ENCODE measurements at places on chromosomes 2 and 18.

DNA sequence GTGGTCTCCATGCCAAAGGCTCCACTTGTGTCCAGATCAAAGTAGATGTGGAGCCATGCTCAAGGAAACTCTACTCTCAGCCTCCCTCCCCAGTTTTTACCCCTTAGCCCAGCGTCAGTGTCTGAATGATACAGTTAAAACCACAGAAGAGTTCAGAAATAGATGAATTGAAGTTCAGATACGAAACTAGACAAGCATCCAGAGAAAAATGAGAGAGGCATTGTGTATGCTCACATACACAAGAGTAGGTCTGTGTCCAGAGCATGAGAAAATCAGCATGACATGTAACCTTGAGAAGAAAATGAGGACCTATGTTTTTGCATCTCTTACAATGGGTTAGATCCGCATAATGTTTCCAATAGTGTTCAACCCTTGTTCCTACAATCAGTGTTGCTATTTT is 612.8 kb upstream of the PKDCC start:
- no peak for DNase-seq

- DNase-seq: no peak
Measured at GRCh38 chr2:38394041-38394440, 17.0 kb upstream of the ATL2 start.

DNA sequence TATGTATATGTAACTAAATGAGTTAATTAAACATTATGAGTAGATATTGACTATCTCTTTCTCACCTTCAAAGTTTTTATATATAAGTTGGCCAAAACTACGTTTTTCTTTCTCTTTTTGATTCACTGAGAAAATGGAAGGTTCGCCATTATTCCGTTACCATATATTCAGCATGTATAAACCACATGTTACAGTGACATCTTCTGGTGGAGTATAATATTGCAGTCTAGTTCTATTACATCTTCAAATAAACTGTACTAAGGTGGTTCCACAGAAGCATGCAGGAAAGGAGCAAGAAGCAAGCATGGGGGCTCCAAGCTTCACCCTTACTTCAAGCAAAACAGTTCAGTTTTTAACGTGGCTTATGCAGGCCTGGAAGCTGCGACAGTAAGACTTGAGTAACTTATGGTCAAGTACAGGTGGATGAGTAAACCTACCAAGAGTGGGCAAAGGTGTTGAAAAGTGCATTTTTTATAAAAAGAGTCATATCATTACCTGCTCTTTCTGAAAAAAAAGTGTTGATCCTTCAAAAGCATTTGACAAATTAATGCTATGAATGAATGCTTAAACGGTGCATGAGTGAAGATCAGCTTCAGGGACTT is 129.8 kb upstream of the RAB6C start:
- no peak for DNase-seq

- DNase-seq: no peak
Measured at GRCh38 chr2:147696426-147696825, 148.4 kb upstream of the ACVR2A start.

DNA sequence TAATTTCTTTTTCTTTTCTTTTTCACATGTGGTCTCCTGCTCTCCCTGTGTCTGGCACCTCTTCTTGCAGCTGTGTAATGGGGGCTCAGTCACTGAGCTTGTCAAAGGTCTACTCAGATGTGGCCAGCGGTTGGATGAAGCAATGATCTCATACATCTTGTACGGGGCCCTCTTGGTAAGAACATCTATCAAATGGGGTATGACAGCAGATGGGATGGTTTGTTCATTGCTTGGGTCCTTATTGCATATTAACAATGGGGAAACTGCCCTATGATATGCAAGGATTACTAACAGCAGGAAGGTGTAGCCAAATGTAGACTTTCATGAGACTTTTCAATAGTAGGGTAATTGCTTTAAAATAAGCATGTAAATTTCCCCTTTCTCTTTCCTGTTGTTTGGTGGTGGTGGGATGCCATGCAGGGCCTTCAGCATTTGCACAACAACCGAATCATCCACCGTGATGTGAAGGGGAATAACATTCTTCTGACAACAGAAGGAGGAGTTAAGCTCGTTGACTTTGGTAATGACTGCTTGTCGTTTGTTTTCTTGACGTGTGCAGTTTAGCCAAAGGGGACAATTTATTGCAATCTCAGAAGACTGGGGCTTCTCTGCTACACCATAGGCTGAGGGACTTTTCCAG is 36.5 kb downstream of the MYO3B start:
- DNase-seq: no peak

GRCh38 chr2:232897598-232898408 is 27.7 kb downstream of the SNORC start:
- DNase-seq: no peak

DNA sequence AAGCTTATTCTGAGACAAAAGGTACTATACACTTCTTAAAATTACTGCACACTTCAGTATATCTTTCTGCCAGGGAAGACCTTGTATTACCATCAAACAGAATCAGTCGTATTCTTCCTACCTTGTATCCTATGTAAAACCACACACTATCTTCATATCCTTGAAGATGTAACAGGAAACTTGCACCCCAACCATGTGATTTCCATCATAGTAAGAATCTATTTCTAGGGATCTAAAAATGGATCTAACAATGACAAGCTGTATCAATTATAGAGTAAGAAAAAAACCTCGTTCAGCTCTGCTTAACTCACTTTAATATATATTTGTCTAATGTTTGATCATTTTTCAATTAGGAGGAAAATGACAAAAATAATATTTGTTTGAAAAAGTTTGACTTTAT is 60.2 kb downstream of the WDR75 start:
- DNase-seq: no peak

DNA sequence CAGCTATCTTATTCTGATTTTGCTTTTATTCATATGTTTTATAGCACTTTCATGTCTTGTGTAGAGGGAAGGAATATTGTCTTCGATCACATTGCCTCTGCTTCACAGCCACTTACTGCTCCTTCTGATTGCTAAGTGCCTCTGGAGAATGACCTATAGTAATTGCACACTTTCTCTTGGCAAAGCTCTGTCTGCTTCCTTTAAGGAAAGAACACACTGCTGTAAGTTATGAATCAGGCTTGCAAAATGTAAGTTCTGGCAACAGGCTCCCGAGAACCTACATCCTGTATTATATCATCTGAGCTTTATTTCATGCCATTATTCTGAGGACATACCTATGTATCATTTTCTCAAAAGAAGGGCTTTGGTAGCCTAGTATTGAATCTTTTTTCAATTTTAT is 170.7 kb downstream of the ZNF804A start:
- no peak for DNase-seq

DNA sequence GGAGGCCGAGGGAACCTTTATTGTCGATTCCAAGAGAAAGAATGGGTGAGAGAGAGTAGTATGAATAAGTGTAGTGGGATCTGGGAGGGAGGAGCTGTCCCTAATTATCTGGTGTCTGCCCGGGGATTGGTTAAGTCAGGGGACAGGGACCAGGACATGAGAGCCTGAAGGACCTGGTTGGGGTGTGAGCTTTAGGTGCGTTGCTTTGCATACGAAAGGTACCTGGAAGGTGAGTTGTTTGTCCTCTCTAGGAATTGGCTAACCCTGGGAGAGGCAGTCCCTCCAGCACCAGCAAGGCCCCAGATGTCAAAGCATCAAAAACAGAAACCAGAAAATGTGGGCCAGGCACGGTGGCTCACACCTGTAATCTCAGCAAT is 48.1 kb upstream of the RPL31 start:
- DNase-seq: no peak

DNA sequence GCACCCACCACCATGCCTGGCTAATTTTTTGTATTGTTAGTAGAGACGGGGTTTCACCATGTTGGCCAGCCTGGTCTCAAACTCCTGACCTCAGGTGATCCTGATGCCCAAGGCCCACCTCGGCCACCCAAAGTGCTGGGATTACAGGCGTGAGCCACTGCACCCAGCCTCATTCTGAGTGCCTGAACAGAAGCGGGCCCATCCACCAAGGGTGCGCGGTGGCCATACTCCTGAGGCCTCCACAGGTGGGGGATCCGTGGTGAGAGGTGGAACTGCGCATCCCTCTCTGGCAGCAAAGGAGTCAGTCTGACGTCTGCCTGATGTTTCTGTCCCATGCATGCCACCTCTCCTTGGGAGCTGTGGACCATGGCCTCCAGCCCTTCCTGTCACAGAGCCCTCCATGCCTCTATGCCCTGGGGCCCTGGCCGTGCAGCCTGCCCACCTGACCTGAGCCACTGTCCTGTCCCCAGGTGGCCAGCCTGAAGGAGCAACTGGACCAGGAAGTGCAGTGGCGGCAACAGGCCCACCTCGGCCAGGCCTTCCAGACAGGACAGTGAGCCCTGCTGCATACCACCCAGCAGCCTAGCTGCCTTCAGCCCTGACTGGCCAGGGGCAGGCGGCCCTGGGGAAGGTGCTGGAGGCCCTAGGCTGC is 7.6 kb upstream of the SNED1 start:
- no peak for DNase-seq

DNA sequence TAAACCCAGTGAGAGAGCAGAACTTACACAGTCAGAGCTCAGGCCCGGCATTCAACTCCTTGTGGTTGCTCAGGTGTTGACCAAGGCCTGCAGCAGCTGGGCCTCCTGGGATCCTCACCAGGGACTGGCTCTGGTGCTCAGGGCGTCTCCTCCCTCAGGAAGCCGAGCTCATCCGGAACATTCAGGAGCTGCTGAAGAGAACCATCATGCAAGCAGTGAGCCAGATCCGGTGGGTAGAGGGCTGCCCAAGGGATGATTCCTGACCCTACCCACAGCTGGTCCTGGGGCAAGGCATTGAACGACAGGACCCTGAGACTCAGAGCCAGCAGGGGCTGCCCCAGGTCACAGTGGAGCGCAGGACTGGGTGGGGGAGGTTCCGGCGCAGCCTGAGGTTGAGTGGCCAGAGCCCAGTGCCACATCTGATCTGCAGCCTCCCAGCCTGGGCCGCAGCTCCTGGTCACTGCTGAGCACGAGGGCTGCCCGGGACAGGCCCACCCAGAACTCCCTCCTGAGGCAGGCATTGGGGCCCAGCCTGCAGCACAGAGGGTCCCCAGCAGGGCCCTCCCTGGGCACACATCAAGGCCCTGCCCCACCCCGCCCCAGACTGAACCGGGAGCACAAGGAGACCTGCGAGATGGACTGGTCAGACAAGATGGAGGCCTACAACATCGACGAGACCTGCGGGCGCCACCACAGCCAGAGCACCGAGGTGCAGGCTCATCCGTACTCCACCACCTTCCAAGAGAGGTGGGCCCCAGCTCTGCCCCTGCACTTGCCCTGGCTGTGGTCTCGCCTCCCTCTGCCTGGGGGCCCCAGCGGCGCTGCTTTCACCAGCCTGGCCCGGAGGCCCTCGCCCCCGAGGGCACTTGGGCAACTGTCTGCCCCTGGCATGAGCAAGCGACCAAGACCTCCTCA is 2.4 kb downstream of the TEKT4 start:
- DNase-seq: no peak

DNA sequence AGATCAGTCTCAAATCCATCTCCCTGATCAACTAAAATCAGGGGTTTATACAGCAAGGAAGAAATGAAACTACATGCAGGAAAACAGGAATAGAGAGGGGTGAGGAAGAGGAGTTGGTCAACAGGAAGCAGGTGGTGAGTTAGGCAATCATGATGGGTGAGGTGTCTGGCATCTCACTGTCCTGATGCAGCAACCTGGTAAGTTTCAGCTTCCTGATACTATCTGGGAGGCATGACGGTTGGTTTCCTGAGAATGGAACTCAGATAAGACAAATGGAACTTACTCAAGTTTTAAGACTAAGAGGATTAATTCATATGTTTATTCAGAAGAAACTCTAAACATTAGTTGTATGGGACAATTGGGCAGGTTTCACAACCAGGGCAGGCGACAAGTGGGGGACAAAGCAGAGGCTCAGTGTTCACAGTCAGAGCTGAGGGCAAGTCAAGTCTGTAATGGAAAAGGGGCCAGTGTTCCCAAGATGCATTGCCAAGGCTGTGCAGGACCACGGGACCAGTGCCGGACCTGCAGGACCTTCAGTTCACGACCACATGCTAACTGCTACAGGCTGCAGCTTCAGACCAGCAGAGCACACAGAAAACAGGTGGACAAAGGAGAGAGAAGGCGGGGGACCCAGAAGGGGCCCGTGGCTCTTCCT is 17.7 kb upstream of the GALM start:
- DNase-seq: no peak

DNA sequence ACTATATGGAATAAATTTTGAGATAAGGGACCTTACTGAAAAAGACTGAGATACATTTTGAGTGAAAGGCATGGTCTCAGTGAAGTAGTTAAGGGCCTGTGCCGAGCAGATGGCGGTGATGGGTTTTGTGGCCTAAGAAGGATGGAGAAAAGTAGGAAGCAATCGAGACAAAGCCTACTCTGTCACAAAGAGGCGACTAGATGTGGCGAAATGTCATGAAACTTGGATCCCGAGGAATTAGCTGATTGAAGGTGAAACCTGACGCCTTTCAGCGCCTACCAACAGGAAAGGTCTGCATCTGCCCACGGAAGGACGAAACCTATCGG is 558 bp upstream of the CEP192 start:
- no peak for DNase-seq

- no peak for DNase-seq
Measured at GRCh38 chr2:119289642-119290041, 66.0 kb downstream of the STEAP3 start.

- DNase-seq: no peak
Measured at GRCh38 chr18:11494107-11494506, 115.3 kb upstream of the SLC35G4 start.

DNA sequence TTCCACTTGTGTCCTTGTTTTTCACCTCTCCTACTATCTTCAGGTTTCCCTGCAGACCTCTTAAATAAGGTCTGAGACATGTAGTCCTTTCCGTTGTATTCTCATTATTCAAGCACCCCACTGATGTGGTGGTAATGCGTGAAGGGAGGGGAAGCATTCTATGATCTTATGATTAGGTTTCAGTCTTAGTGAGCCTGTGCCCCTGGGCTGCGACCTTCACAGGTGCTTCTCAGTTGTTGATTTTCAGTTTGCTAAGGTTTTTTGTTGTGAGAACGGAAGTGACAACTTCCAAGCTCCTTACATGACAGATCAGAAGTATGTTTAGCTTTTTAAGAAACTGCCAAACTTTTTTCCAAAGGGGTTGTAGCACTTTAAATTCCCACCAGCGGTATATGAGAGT is 41.3 kb downstream of the VPS54 start:
- no peak for DNase-seq

GRCh38 chr2:14759082-14759481 is 126.6 kb downstream of the LRATD1 start:
- DNase-seq: no peak

DNA sequence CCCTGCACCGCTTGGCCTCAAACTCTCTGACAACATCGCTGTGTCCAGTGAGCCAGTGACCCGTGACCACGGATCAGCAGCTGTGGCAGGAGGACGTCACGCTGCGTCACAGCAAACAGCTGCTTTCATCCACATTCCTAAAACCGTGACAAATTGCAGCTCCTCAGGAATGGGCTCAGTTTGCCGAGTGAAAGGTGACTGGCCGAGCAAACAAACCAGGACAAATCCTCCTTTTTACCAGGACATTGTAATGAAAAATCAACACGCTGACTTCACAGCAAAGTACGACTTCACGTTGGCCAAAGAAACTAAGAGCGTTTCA is 57.6 kb downstream of the PXDN start:
- DNase-seq: no peak

DNA sequence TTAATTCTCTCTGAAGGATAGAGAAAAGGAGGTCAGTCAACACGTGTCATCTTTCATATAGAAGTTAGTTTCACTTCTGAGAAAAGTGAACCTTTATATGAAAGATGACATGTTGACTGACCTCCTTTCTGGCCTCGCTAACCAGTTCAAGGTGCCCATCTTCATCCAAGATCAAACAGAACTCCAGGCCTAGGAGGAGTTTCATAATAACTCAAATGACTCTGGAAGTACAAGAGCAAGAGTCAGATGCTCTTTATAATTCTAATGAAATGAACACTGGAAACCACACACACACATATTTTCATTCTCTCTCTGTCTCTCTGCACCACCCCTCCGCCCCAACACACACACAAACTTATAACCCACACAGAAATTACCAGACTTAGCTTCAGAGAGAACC is 16.3 kb downstream of the ANKRD44 start:
- DNase-seq: no peak
